ENCODE measurements at places on chromosomes 12 and 14.
A peak's percentile ranks its signal among the peaks of the same experiment; 100 is the strongest.

DNA sequence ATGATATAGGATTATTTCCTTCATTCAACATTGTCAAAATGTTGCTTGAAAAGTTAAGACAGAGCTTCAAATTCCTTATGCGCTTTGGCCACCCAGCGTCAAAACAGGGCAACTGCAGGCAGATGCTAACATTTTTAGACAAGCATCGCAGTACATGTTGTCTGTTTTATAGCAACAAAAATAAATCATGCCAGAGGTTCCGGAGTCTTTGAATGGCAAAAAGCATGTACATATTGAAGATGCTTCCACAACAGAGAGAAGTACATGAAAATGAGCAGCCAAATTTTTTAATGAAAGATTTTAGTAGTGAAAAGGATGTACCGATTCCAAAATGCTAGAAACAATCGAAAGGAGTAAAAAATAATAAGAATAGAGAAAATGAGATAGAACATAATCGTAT is 49.8 kb upstream of the USP15 start:
- no peak for DNase-seq

DNA sequence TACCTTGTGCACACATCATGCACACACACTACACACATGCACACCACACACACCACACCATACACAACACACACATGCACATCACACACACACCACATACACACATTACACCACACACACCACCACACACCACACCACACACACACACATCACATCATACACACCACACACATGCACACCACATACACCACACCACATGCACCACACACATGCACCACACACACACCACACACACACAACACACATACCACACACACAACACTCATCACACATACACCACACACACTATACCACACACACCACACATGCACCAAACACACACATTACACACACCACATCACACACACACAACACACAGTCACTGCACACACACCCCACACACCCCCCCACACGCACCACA is 38.1 kb downstream of the SDR9C7 start:
- no peak for DNase-seq

- DNase-seq: no peak
These were observed 2.4 kb upstream of the CCDC85C start for GRCh38 chr14:99606359-99606758.

- peak; percentile 59 for DNase-seq
These were observed 121.2 kb upstream of the LRIG3 start for GRCh38 chr12:59041241-59042121.

GRCh38 chr14:104585966-104586697 is 6.6 kb downstream of the C14orf180 start:
- no peak for DNase-seq

DNA sequence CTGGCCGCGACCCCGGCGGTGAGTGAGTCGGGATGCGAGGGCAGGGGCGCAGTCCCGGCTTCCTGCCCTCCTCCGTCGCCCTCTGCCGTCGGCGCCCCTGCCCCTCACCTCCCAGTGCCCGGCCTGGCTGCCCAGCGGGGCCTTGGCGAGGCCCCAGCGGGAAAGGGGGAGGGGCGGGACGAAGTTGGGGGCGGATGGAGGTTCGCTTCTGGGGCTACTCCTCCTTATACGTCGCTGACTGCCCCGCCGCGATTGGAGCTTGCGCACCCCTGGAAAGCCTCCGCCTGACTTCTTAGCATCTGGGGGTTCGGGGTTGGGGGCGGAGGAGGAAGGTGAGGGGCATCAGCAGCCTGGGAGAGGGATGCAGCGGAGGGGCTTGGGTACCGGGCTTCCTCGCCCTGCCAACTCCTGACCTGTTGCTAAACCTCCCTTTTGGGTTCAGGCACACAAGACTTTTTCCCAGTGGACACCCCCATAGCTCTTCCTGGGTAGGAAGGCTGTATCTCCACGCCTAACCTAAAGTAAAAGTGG is 406 bp downstream of the TMEM263 start:
- no peak for DNase-seq

GRCh38 chr12:38374751-38375150 is 58.2 kb downstream of the ALG10B start:
- no peak for DNase-seq

- no peak for DNase-seq
These were observed 163.9 kb upstream of the TMTC2 start for GRCh38 chr12:82522762-82523161.

DNA sequence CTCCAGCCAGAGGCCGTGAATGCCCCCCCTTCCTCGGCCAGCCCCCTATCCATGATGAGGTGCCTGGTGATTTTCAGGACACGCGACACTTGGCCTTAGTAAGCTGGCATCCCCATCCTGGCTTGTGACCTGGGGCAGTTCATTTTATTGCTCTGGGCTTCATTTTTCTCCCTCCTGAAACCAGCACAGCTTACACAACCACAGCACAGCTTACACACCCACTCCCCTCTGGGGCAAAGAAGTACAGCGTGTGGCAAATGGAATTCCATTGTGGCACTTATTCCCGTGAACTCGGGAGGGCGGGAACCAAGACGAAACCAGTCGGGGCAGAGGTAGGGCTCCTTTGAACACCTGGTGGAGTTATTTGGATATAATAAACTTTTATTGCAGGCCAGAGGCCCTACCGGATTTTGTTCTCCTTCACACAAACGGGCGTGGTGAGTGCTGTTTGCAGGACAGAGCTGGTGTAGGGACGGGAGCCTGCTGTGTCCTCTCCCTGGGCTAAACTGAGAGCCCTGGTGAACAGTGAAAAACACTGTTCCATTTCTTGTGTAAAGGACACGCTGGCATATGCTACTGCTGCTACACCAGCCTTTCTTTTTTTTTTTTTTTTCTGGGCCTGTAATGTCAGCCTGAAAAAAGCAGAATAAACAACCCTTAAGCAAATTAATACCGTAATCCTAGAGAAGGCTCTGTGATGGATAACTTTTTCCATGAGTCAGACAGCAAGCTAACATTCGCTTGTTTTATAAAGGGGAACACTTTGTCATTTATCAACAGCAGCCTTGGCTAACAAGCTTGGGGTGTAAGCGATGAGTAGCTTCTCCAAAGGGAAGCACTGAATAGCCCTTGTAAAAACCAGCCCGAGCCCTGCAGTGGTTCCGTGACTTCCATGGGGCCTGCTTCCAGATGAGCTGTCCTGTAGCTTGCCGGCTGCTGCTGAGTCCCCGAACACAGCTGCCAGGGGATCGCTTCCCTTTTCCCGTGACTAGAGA is 29.3 kb downstream of the CD9 start:
- peak; percentile 71 for DNase-seq

GRCh38 chr12:117046011-117046369 is 53.2 kb downstream of the TESC start:
- no peak for DNase-seq

GRCh38 chr12:28328967-28329366 is 138.7 kb downstream of the CCDC91 start:
- no peak for DNase-seq

DNA sequence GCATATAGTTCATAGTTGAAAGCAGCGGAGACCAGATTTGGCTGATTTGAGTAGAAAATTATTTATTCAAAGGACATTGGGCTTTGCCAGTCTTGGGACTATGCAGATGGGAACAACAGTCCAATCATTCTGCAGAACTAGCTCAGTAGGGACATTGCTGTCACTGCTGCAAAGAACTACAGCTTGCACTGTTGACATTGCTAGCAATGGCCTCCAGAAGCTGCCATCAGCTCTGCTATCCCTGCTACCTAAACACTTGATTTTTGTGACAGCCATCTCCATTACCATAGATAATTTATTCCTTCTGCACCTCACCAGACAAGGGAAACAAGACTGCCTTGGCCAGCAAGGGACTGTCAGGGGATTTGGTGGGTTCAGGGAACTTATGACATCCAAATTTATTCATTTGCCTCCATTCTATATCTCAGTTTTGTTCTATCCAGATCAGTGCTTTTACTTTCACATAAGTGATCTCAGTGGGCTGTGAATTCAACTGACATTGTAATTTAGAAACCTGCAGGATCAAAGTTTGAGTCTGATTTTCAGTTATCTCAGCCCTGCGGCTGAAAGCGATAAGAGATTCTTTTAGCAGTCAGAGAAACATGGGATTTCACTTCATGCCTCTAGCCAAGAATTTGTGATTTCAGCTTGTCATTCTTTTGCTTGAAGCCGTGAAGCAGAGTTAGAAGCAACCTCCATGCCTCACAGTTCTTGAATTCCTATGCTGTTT is 136.7 kb upstream of the FBXO33 start:
- DNase-seq: no peak

DNA sequence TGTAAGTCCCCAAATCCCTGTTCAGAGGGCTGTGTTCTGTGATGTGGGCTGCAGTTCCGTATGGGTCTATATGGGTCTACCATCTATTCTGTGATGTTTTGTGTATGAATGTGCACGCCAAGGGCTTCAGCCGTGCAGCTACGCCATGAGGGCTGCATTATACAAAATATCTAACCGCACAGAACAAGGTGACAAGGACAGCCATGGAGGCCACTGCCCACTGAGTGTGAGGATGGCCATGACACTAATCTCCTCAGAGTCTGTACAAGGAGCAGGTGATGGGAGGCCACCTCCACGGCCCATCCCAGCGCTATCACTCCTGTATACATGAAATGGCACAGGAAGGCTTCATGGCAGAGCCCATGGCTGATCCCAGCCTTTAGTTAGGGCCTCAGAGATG is 102.0 kb downstream of the DICER1 start:
- DNase-seq: no peak

DNA sequence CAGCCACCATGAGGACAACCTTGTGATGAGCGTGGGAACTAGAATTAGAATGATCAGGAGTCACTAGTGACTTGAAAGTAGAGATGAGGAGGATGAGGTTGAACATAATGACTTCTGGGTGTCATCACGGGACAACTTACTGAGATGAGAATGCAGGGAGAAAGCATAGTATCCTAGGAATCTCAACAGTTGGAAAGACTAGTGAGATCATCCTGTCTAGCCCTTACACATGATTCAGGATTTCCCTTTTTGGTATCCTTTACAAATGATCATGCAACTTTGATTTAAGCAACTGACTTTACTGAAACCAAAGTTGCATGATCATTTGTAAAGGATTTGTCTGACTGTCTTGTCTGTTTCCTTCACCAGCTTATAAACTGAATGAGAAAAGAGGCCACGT is 51.8 kb upstream of the HIF1A start:
- DNase-seq: no peak

DNA sequence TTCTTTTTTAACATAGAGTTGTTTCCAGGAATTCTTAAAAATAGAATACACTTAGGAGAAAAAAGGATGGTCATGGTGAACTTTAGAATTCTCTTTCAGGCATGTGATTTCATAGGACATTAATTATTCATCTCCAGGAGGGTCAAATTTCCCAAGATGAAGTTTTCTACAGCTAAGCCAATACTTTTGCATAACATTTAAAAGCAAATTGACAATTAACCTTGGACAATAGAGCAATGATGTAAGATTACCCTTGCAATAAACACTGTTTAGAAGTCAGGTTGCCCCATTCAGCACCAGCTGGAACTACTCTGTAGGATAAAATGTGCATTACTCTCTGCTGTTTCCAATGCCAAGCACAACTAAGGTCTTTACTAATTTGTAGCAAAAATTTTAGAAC is 49.5 kb downstream of the SIX1 start:
- no peak for DNase-seq

DNA sequence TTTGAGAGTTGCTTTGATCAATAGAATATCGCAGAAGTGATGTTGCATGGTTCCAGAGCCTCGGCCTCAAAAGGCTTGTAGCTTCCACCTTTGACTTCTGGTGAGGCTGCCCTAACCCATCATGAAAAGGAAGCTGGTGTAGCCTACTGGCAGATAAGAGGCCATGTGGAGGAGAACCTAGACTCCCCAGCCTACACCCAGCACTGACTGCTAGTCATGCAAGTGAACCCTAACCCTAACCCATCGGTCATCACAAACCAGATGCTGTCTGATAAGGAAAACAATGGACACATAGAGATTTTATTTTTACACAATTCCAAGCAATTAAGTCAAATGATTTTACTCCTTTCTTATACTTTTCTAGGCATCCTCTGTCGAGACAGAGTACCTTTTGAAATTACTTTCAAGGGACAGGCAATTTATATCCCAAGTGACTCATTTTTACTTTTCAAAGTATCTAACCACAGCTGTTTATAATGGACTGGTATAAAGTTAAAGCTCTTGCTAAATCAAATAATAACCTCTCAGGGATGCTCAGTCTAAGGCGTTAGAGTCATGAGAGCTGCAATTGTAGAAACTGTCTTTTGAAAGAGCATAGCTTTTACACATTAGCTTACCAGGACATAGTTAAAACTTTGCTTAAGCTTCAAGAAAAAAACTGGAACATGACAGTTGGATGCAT is 17.6 kb downstream of the PTPRB start:
- DNase-seq: peak; percentile 34

DNA sequence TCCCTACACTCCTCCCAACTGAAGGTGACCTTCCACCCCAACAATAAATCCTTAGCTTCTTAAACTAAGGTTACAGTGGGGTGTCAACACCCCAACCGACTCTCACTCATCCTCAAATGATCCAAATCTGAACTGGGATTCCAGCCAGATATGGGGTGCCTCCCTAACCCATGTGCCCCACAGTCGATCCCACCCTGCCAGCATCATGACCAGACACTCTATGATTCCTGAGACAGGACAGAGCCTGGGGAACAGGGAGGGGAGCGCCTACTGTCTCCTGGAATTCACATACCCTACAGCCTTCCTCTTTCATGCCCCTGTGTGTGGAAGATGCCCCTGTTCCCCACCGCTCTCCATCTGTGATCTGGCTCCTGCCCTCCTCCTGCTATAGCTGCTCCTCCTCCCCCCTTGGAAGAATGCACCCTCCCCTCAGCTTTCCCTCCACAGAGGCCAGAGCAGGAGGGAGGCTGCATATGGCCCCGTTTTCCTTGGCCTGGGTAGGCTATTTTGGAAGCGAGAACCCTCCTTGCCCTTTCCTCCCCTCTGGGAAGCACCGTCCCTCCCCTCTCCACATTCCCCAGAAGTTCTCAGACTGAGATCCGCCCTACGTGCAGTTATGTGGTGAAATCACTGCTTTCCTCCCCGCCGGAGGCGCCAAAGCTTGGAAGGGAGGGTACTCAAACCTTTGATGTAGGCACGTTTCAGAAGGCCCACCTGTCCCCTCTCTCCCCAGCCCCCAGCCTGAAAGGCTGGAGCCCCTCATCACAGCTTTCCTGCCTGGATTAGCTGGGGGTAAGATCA is 48.0 kb downstream of the SMUG1 start:
- no peak for DNase-seq

GRCh38 chr12:21906919-21907493 is 34.2 kb downstream of the ABCC9 start:
- DNase-seq: no peak

GRCh38 chr14:73613046-73613383 is 698 bp downstream of the ACOT6 start:
- DNase-seq: no peak

GRCh38 chr12:1830401-1830845 is 10.1 kb downstream of the LRTM2 start:
- no peak for DNase-seq

GRCh38 chr12:68479896-68480291 is 130.8 kb upstream of the RAP1B start:
- DNase-seq: no peak
